ENCODE measurements at places on chromosomes 3 and 15. TPM values are rescaled to one million over a fixed set of nuclear protein-coding genes. Genes with fewer than 3 reads are reported as not detected.

The CHRM5 gene
- 0.48 TPM for total RNA-seq

The ANKRD63 gene
- total RNA-seq, result not detected

GRCh38 chr15:58249646-58250312, 111.6 kb downstream of the AQP9 start:
- DNase-seq, result no peak

- DNase-seq, result no peak
These were observed 2.7 kb upstream of the FNDC3B start for GRCh38 chr3:172036541-172037215.

All from urinary bladder (tissue), 4 donors.